ENCODE measurements at places on chromosomes 4 and X.

DNA sequence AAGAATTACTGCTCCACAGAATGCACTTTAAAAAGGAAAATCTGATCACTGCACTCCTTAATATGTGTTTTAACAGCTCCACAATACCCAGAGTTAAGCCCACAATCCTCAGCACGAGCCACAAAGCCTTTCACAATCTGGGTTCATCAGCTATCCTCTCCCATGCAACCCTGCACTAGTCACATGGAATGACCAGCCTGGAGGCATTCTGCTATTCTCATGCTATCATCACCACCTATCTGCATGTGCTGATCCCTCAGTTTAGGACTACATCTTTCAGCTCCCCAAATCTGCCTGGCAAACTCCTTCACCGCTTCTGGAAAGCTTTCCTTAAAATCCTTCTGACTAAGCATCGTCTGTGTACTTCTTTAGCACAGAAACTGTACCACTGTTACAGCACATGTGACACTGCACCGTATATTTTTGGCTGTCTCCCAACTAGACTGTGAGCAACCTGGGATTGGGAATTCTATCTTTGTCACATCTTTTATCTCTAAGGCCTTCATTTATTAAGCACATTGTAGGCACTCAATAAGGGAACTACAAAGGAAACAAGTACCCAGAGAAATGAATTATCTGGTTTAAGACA is 18.3 kb upstream of the EIF1AX start:
- H3K27me3 ChIP-seq = no peaks in the 10 kb centered on the region
- H3K36me3 ChIP-seq = peaks cover 40% of the 10 kb centered on the region

GRCh38 chr4:180909279-180909678 is 1333.9 kb upstream of the TENM3 start:
- H3K4me3 ChIP-seq = no peak overlapping the region
- no peak overlapping the region for H3K27ac ChIP-seq
- no peaks in the 10 kb centered on the region for H3K36me3 ChIP-seq
- no peaks in the 10 kb centered on the region for H3K4me1 ChIP-seq
- no peak for DNase-seq
- no peaks in the 10 kb centered on the region for H3K27me3 ChIP-seq

DNA sequence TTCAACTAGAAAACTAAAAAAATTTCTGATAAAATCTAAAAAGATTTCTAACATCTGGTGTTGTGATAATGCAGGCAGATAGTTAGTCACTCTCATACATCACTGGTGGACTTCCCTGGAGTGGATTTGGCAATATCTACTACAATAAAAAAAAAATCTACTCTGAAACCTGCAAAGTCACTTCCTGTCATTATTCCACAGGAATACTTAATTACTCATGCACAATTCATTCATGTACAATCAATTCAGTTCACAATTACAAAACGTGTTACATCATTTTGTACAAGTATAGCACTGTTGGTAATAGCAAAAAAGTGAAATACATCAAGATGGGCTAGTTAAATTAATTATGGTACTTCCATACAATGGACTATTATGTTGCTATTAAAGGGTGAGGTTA is 16.5 kb upstream of the RHOH start:
- H3K27me3 ChIP-seq = no peaks in the 10 kb centered on the region
- H3K27ac ChIP-seq = no peak overlapping the region

- peaks cover 5% of the 10 kb centered on the region for H3K27me3 ChIP-seq
- no peaks in the 10 kb centered on the region for H3K36me3 ChIP-seq
- DNase-seq = peak; percentile 13
- no peaks in the 10 kb centered on the region for H3K4me1 ChIP-seq
- H3K4me3 ChIP-seq = no peak overlapping the region
Observed at GRCh38 chr4:150209140-150209829, 131.0 kb downstream of the DCLK2 start.

DNA sequence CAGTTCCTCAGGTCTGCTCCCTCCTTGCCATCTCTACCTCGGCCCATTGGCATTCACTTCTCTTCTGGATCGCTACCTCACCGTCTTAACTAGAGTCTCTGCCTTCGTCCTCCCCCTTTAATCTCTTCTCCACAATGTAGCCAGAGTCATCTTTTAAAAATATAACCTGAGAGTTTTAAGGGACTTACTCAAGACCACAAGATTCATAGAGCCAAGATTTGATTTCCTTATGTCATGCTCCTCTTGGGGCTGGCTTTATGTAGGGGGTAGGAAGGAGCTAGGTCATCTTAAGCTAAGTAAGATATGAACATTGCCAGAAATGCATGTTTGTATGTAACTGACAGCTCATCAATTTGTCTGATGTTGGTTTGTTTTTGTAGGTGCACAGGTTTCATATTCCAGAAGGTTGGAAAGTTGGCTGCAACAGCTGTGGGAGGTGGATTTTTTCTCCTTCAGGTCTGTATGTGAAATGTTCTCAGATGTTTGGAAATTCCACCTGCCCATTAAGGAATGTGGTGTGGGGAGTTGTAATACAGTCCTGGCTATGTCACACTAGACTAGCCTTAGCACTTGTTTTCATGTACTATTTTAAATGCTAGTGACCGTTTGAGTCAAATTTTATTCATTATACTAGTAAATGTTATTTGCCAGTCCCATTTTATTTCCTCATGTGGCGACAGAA is 19.6 kb downstream of the FUNDC2 start:
- peaks cover 7% of the 10 kb centered on the region for H3K36me3 ChIP-seq
- H3K27me3 ChIP-seq = no peaks in the 10 kb centered on the region
- no peak for DNase-seq
- peaks cover 19% of the 10 kb centered on the region for H3K4me1 ChIP-seq

GRCh38 chrX:53223068-53223693 is 1.8 kb downstream of the KDM5C start:
- DNase-seq = no peak
- H3K4me1 ChIP-seq = peaks cover 44% of the 10 kb centered on the region
- H3K27ac ChIP-seq = peak overlapping the region; percentile 98
- peak overlapping the region; percentile 90 for H3K4me3 ChIP-seq
- H3K27me3 ChIP-seq = no peaks in the 10 kb centered on the region

- no peaks in the 10 kb centered on the region for H3K36me3 ChIP-seq
- DNase-seq = no peak
- peaks cover 15% of the 10 kb centered on the region for H3K27me3 ChIP-seq
- no peaks in the 10 kb centered on the region for H3K4me1 ChIP-seq
- H3K27ac ChIP-seq = no peak overlapping the region
Observed at GRCh38 chr4:100952590-100952989, 394.7 kb downstream of the PPP3CA start.

GRCh38 chrX:9337046-9337445 is 127.8 kb upstream of the TBL1X start:
- peaks cover 40% of the 10 kb centered on the region for H3K4me1 ChIP-seq
- no peaks in the 10 kb centered on the region for H3K27me3 ChIP-seq
- H3K27ac ChIP-seq = peak overlapping the region; percentile 82
- H3K36me3 ChIP-seq = no peaks in the 10 kb centered on the region
- no peak overlapping the region for H3K4me3 ChIP-seq
- DNase-seq = no peak
